ENCODE measurements at places on chromosomes 12 and 14.

GRCh38 chr14:100018054-100018453 lies 47.2 kb upstream of the EVL start:
- DNase-seq, result no peak

DNA sequence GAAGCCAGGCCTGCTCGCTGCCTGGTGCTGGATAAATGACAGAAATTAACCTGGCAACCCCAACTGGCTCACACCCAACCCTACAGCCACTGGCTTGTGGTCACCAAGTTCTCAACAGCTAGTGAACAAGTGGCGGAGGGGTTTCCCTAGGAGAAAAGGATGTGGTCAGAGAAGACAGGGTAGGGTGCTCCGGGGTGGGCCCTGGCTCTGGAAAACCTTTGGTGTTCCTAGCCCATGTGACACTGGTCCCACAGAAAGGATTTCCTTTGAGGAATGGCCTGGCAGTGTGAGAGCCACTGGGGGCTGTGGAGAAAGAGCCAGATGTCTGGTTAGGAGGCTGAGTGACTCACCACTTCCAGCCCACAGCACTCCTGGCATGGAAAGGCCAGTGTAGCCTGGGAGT lies 8.7 kb downstream of the SYNE3 start:
- no peak for DNase-seq

- DNase-seq, result no peak
These were observed 217.8 kb upstream of the NPAS3 start for GRCh38 chr14:32720927-32721326.

DNA sequence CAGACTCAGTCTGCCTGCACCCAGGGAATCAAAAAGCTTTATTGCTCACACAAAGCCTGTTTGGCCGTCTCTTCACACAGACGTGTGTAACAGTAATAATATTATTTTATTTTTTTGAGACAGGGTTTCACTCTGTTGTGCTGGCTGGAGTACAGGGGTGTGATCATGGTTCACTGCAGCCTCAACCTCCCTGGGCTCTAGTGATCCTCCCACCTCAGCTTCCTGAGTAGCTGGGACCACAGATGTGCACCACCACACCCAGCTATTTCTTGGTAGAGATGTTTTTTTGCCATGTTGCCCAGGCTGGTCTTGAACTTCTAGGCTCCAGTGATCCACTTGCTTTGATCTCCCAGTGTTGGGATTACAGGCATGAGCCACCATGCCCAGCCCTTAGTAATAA lies 88.4 kb upstream of the DCD start:
- DNase-seq, result no peak

DNA sequence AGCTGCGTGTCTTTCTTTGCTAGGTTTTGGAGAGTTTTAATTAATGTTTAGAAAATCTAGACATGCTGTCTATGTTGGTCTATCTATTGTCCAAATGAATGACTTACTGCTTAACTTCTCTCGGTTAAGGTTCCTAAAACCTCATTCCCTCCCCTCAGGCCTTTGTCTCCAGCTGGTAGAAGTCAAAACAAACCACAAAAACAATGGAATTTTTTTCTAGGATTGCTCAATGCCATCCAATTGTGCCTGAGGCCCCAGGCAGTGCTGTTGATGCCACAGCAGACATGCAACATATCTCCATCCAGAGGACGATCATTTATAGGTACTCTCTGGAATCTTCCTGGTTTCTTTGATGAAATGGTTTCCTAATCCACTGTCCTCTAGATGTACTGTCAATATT lies 448.2 kb upstream of the TBX3 start:
- no peak for DNase-seq

DNA sequence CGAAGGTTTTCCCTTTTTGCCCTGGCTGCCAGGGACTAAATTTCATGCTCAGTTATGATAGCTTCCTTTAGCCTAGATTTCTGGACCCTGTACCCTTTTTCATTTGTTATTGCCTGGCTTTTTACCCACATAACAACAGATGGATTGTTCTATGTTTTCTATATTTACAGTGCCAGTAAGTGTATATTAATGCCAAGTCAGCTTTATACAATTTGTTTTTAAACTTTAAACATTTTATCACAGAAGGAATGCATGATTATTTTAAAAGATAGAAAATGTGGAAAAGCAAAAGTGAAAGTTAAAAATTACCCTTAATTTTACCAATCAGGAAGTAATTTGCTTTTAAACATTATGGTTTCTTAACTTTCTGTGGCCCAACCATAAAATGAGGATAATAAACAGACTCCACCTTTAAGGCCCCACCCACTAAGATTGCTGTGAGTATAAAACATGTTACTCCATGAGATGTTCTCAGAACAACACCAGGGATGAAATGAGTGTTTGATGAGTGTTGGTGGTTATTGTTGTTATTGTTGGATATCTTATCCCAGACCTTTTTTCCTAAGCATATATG lies 496.8 kb downstream of the EGLN3 start:
- DNase-seq, result no peak

DNA sequence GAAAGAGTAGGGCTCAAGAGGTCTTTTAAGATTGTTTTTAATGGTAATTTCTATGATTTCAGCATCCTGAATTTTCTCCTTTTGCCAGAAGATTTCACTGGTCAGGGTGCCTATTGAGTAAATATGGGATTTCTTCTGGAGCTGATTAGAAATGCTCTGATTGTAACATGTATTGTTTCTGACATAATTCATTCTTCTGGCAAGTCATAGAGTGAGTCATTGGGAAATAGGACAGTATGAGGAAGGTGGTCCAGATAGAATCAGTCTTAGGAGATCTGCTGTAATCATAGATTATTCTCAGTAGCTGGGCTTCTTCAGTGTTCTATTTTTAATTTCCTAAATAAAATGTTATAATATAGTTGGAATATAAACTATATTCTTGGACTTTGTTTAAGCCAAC lies 182.0 kb upstream of the NAV3 start:
- no peak for DNase-seq

- no peak for DNase-seq
These were observed 39.3 kb downstream of the PPM1A start for GRCh38 chr14:60288279-60288678.

- no peak for DNase-seq
These were observed 34.8 kb upstream of the TESC start for GRCh38 chr12:117134059-117134458.

DNA sequence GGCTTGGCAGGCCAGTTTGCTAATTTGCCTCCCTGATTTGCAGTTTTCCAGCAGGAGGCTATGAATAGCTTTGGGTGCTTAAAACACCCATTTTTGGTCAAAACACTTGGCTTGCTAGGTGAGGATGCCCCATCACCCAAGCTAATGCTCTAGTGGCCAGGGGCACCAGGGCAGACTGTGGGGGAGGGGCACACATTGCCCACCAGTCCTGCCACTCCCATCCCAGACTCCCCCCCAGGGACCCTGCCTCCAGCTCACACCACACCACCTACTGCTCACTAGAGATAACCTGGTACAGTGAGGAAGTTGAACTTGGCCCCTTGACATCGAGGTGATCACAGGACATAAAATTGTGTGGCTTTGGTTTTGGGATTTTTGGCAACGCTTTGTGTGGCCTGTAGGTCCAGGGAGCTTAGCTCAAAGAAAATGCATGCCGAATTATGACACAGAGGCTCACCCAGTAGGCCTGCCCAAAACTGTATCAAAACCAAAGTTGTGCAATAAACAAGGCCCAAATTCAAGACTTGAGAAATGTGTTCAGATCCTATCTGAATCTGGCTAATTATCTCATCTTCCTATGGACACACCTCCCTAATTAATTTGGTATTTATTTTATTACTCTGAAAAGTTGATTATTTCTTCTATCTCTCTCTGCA lies 4.3 kb downstream of the NUAK1 start:
- no peak for DNase-seq

- no peak for DNase-seq
These were observed 36.3 kb upstream of the NTF3 start for GRCh38 chr12:5395443-5396271.

GRCh38 chr12:100554608-100555077 lies 18.8 kb upstream of the GAS2L3 start:
- DNase-seq, result peak; percentile 15

DNA sequence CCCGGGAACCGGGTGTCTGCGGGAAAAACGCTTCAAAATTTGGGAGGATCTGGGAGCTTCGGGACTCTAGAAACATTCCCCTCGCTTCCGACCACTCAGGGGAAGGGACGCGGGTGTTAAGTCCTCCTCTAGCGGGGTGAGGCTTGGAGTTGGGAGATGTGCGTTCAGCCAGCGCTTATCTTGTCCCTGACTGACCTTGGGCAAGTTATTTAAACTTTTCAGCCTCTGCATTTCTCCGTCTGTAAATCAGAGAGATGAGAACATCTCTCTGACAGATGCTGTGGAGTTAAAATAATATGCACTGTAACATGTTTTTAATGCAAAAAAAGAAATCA lies 76.9 kb upstream of the ANO4 start:
- no peak for DNase-seq

DNA sequence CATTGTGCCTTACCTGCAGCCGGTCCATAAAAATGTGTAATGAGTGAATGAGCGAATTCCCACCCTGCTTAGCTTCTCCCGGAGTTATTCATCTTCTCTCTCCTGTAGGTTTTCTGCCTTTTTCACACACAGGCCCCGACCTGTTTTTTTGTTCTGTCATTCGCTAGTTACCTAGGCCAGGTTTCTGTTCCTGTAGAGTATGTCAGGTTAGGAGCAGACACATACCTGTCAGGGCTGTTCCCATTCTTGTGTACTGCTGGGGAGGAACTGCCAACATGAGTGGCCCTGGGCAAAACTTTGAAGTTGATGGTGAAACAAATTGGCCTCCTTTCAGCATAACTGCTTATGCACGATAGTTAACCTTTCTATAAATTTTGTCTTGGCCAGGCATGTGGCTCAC lies 140.1 kb downstream of the SYNE2 start:
- DNase-seq, result no peak

- DNase-seq, result no peak
These were observed 332.9 kb downstream of the TMEM132D start for GRCh38 chr12:129570796-129571400.

GRCh38 chr12:104588047-104588920 lies 131.5 kb downstream of the CHST11 start:
- DNase-seq, result no peak

- no peak for DNase-seq
These were observed 27.9 kb upstream of the CCNT1 start for GRCh38 chr12:48744251-48745008.

GRCh38 chr14:77260631-77261030 lies 10.4 kb downstream of the NGB start:
- DNase-seq, result no peak

- DNase-seq, result no peak
These were observed 6.0 kb downstream of the CLMN start for GRCh38 chr14:95313707-95314106.

GRCh38 chr14:69685716-69686115 lies 74.3 kb downstream of the SUSD6 start:
- no peak for DNase-seq

DNA sequence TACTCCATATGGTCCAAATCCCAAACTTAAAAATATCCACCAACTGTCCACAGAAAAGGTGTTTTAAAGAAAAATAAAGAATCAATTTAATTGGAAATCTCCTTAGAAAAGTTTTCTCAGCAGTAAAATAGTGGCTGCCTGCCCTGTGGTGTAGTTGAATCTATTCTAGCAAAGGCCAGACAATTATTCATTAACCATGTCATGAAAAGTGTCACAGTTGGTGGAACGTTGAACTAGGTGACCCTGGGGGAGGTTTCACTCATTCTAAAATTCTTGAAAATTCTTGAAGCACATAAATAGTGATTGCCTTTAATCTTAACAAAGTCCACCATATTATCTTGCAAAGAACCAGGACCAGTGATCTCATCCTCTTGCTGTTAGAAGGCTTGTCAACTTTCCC lies 78.4 kb upstream of the GZMB start:
- DNase-seq, result no peak

GRCh38 chr12:12449533-12450025 lies 92.7 kb downstream of the BORCS5 start:
- DNase-seq, result no peak

DNA sequence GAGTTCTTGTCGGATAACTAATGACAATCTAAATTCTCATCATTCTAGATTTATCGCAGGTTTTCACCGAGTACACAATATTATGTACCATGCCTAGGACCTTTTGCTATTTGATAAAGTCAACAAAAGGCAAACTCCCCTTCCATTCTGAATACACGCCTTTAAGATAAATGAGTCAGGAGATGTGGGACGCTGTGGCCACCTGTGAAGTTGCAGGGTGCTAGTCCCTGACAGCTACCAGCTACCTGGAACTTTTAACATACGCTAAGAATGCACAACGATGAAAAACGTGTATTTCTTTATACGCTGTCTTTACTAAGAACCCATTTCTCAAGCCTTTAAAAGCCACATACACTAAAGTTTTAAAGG lies 678 bp downstream of the MDM1 start:
- no peak for DNase-seq

DNA sequence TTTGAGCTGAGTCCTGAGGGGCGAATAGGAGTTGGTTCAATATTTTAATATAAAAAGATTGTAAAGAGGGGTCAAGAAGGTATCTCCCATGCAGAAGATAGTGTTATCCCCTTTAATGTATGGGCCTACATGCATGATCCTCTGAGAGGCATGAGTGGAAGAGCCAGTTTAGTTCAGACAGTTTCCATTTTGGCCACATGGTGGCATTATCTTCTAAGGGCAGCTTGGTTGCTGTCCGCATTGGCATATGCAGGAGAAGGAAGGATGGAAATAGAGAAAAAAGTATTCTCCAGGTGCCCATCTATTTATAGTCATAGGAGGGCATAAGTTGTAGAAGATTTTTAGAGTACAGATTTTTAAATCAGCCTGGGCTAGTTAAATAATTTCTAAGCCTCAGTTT lies 5.4 kb downstream of the SAMD4A start:
- no peak for DNase-seq

- no peak for DNase-seq
These were observed 196.8 kb downstream of the KIF26A start for GRCh38 chr14:104335176-104335575.

DNA sequence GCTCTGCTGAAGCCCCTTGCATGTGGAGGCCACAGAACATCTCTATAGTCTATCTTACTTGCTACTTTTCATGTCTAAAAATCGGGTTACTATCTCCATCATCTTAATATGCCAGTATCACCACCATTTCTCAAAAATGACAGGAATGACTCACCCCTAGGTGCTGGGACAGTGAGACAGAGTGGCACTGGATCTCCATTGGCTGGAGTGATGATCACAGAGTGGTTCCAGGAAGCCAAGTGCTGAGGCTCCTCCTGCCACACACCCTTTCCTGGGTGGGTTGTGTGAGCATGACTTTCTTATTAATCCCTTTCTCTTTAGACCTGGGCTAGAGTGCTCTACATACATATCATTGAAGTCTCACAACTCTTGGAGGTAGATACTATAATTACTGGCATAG lies 3.3 kb upstream of the ASCL1 start:
- no peak for DNase-seq

Data from GM12864 (cell line).